Brain microvascular endothelial cell (primary cell): ENCODE measurements at places on chromosomes 2 and 18.

- no peak for DNase-seq
These were observed 120.8 kb upstream of the GLI2 start for GRCh38 chr2:120614901-120615300.

- no peak for DNase-seq
These were observed 192.5 kb downstream of the ATAD2B start for GRCh38 chr2:23734416-23734815.

DNA sequence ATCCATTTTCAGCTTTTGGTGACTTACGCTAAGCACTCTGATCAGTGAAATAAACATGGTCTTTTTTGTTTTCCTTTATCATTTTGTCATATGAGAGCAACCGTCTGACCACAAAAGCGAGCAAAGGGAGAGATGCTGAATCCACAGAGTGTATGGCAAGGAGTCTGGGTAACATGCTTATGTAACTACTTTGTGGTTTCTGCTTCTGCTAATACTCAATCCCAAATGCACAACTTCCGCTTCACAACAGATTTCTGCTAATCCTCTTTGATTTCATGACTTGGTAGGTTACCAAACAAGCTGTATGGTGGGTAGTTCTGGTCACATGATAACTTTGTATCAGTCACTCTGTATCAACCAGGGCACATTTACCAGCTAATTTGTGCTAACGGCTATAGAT is 908.4 kb upstream of the CRIM1 start:
- DNase-seq = no peak

DNA sequence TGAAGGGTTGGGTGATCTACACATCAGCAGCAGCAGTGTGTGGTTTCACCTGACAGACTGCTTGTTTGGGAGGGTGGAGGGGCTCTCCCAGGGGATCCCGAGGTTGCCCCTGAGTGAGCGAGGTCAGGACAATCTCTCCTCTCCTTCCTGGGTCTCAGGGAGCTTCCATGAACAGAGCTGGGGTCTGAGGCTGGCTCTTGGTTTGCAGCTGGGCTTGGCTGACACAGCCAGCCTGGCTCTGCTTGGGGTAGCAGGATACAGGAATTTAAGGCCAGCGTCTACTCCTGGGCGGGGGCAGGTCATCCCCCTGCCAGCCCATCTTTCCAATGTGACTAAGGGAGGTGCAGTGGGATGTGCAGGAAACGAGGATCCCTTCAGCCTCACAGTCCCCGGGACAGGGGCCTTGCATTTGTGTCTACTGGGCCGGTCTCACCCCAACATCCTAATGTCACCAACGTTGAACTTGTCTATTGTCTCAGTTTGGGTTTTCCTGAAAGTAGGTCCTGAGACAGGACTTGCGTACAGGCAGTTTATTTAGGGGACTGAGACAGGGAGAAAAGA is 262.6 kb upstream of the HDAC4 start:
- DNase-seq = no peak

GRCh38 chr2:223674998-223675609 is 72.9 kb upstream of the SCG2 start:
- DNase-seq = peak; percentile 56

GRCh38 chr18:71249791-71250190 is 960.9 kb downstream of the SOCS6 start:
- DNase-seq = no peak

GRCh38 chr18:12968115-12968514 is 20.3 kb downstream of the SEH1L start:
- no peak for DNase-seq

DNA sequence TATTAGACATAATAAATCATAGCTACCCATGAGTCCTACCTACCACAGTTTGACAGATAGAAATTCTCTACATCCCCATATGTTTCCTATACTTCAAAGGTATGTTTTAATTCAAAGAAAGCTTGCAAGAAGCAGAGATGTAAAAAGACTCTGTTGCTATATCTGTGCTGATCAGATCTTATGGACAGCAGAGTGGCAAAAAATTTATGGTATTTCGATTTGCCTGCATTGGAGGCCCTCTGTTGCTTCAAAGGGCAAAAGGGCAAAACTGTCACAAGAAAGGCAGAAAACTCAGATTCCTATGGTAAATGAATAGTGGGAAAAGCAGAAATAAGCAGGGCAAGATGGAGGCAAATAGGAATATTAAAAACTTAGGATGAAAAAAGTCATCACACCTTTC is 447.8 kb upstream of the SPHKAP start:
- DNase-seq = no peak

GRCh38 chr2:152445791-152446201 is 110.8 kb downstream of the FMNL2 start:
- peak; percentile 78 for DNase-seq

- no peak for DNase-seq
These were observed 16.4 kb downstream of the FARP2 start for GRCh38 chr2:241372361-241372992.

DNA sequence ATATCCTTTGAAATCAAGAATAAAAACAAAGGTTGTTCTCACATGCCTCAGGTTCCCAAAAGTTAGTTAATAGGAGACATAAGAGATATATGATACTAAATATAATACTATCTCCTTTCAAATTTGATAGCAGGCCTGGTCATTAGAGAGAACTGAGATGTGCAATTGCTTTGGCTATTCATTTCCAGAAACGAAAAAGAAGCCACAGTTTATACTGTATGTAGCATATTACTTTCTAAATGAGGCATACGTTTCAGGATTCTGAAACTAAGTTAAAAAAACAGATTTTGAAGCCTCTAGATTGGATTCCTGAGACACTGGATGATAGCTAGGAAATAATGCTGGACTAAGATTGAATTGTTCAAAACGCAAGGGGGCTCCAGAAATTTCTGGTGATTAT is 7.1 kb downstream of the PPP1R1C start:
- DNase-seq = no peak

DNA sequence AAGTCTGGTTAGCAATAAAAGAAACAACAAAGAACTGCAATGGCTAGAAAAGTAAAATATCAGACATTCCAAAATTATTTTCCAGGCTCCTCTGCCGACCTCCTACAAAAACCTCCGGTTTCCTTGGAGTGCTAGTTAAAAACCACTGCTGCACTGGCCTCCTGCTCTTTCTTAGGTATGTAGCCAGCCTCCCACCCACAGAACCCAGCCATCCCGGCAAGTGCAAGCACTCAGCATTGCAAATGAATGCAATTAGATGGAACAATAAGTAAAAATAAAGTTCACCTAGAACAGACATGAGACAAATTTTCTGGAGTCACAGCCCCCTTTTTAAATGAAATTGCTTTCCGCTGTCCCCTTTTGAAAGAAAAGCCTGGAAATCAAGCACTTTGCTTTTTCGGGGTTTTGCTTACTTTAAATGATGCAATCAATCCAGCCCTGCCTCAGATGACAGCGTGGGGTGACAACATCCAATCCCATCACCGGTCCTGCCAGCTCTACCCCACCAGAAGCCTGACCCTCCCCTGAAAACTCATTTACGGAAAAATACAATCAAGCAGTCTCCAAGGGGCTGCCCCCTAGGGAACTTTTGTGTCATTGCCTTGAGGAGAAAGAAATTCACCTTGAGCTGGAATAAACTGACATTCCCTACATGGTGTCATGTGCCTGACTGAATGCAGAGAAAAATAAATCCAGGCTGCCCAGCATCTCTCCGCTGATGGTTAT is 199.8 kb downstream of the EPHA4 start:
- DNase-seq = no peak

DNA sequence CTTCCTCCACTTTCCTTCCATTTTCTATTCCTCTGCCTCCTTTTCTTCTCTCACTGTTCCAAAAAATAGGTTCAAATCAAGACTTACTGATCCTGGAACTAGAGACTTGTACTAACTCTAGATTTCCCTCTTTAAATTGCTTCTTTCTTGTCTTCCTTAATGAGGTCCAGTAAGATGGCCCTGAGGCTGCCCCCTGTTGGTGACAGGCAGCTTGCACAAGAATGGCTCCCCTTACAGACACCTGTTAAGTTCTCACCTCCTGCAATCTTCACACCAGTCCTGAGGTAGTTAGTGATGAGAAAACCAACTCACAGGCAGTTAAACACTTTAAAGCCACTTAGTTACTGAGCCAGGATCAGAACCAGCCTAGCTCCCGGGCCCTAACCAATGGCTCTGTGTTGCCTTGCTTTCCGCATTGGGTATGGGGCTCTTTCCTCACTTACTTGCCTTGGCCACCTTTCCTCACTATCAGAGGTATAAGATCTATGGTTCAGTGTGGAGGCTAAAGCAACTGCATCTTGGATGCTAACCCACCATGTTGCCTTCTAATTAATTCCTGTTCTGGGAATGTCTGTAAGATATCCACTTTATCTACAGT is 130.6 kb downstream of the AKAIN1 start:
- no peak for DNase-seq
